ENCODE measurements at places on chromosomes 12 and 14.

DNA sequence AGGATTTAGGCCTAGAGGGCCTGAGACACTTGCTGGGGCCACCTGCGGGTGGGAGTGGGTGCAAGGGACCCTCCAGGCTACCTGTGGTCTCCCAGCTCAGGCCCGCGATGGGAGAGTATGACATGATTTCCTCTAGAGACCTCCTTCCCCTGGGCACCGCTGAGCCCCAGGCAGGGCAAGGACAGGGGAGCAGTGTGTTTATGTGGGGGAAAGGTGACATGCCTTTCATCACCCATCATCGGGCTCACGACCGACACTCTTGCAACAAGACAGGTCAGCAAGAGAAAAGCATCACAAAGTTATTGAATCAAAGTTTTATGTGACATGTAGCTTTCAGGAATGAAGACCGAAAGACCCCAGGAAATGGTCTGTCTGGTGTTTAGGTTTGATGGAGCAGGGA is 19.9 kb downstream of the SH2B3 start:
- no peak for DNase-seq

DNA sequence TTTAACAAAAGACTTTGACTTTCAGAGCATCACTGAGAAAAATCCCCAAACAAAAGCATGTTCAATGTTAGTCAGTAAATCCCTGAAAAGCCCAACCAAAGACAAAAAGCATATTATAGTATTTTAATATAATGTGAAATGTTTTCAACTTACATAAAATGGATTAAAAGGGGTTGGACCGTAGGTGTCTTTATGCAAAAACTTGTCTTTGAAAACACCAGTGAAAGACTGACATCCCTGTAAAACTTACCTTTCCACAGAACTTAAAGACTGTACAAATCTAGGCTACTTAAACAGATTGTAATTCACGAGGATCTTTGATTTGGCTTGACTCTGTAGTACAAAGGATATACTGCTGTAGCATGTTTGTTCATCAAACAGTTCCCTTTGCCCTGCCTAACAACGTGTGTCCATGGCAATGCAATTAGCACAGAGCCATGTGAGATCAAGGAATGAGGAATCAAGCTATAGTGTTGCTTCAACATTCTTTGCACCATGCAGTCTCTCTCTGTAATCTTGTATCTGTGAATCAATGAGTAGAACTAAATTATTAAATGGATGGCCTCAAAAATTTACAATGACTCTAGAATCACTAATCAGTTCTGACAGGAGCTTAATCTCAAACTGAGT is 138.5 kb upstream of the SYT1 start:
- no peak for DNase-seq

DNA sequence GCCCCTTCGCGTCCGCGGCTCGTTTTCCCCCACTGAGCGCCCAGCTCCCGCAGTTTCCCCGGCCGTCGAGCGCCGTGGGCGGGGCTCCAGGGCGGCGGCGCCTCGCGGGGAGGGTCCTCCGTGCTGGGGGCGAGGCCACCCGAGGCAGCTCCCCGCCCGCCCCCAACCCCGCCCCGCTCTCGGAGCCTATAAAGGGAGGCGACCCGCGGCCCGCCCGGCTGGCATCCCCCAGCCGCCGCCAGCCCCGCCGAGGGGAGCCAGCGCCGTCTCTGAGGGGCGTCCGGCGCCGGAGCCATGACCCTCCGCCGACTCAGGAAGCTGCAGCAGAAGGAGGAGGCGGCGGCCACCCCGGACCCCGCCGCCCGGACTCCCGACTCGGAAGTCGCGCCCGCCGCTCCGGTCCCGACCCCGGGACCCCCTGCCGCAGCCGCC is at the start of gene TAMALIN:
Gene TAMALIN, plus strand, starts transcription at position 221 of the 432 bp plus-strand sequence. Its CDS starts 74 bp downstream, at position 295.
- peak; percentile 87 for DNase-seq

DNA sequence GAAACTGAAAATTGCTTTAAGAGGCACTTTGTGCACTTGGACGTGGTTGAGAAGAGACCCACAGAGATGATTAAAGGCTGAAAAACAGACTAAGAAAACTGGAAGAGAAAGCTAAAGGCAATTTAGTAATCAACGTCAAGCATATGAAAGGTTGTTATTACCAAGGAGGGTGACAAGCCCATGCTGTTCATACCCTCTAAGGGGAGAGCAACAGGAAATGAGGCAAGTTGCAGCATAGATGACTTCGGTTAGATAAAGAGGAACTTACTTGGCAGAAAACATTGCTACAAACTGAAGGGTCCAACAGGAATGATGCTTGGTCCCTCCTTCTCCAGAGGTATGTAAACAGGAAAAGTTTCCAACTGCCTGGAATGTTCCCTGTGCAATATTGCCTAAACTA is 107.8 kb downstream of the DUSP6 start:
- peak; percentile 4 for DNase-seq

- no peak for DNase-seq
Observed at GRCh38 chr12:60101715-60102114, 505.9 kb downstream of the SLC16A7 start.

- DNase-seq: no peak
Observed at GRCh38 chr14:24062216-24062980, 9.0 kb upstream of the CPNE6 start.

- DNase-seq: no peak
Observed at GRCh38 chr14:104877806-104878550, 12.9 kb downstream of the CEP170B start.

GRCh38 chr14:38629412-38629811 is 373.5 kb upstream of the CLEC14A start:
- DNase-seq: no peak

DNA sequence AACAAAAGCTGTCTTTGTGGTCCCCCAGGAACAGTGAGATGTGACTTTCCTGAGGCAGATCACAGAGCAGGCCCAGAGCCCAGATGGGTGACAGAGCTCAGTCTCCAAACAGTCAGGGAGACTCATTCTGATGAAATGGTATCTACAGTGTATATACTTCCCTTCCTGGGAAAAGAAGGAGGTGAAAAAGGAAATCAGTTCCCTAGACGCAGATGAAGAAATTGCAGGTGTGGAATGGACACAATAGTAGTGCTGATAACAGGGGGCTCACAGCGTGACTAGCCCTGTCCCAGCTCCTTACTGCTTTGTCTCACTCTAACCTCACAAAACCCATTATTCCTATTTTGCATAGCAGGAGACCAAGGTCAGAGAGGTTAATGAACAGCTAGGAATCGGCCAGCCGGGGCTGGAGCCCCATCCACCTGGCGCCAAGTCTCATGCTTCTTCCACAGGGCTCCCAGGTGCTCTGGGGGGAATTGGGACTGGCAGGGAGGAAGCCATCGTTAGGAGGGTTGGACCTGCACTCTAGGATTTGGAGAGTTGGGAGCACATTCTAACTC is 11.9 kb downstream of the KCNH3 start:
- no peak for DNase-seq

- no peak for DNase-seq
Observed at GRCh38 chr14:79551523-79551922, 659.8 kb downstream of the DIO2 start.

DNA sequence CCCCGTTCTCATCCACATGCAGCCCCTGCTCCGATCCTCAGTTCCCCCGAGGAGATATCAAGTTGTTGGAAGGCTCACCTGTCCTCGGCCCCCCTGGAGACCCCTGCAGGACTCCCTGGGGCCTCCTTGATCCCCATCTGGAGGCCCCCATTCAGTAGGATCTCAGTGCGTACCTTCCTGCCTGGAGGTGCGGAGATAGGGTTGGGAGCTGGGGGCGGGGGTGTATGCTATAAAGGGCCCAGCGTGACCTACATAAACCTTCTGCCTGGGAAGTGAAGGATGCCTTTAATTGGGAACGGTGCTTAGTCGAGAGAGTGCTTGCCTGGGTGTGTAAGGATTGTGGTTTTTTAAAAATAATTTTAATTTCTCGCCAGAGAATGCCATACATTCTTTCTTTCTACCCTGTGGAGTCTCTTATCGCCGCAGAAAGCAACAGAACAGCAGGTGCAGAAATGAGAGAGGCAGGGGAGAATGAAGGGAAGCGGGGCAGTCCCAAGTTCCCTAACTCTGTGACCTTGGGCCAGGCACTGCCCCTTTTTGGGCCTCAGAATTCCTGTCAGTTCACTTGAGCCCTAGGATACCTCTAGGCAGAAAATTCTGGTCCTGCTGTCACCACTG is 153.7 kb downstream of the TSPAN9 start:
- no peak for DNase-seq

- no peak for DNase-seq
Observed at GRCh38 chr12:6061660-6062059, 62.8 kb downstream of the VWF start.

- no peak for DNase-seq
Observed at GRCh38 chr14:70971560-70971959, 64.3 kb downstream of the PCNX1 start.

DNA sequence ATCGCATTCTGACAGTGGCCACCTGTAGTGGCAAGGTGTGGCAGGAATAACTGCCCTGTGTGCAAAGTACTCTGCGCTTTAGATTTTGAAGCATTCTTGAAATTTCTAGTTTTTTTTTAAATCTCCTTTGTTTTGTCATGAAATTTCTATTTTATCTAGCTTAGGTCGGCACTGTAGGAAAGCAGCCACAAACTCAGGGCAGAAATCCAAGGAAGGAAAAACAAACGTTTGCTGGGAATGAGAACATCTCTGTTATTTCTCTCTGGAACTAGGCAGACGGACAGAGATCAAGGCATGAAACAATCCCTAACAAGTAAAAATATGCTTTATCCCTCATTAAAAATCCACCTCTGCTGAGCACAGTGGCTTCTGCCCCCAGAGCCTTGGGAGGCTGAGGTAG is 1.3 kb upstream of the NR2C1 start:
- DNase-seq: no peak

GRCh38 chr12:120905856-120906384 is 1.8 kb upstream of the SPPL3 start:
- DNase-seq: no peak

DNA sequence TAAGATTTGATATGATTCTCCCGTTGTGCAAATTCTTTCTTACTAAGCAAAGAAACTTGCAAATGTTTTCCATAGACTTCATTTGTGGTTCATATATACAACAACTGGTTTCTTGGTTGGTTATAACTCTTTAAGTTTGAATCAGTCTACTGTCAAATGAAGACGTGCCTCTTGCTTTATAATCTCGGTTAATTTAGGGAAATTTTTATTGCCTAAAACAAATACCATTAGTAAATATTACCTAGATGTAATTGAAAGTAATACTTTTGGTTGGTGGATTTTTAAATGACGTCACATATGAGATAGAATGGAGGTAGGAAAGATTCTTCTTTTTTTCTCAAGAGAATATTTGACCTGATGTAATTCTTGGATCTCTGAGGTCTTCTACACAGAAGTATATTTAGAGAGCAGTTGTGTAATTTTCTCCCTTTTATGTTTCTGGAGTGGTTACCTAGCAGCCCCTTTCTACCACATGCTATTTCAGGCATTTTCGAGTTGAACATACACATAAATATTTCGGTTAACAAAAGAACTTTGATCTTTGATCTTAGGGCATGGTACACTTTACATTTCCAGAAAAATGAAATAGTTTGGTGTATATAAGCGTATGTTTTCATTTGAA is 1.7 kb downstream of the ATF7IP start:
- peak; percentile 66 for DNase-seq

DNA sequence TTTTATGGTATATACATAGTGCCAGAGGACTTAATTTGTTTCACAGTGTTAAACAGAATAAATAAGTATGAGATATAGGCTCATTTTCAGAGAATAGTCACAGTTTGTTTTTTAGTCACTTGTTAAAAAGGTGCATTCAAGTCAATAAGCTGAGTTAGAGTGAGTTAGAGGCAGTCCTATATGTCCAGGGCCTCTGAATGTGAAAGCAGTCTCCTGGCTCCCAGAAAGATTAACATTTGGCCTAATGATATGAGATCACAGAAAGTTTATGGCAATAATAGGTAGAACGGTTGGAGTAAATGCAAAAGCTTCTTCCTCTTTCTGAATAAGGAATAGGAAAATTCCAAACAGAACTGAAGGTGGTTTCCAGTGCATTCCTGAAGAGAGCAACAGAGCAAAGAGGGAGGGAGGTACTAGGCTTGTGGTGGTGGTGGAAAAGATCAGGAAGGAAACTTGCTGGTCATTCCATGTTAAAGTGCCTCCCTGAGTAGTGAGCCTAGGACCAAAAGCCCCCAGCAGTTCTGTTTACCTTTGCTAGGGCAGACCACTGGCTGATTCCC is 54.4 kb downstream of the SLC38A4 start:
- no peak for DNase-seq

DNA sequence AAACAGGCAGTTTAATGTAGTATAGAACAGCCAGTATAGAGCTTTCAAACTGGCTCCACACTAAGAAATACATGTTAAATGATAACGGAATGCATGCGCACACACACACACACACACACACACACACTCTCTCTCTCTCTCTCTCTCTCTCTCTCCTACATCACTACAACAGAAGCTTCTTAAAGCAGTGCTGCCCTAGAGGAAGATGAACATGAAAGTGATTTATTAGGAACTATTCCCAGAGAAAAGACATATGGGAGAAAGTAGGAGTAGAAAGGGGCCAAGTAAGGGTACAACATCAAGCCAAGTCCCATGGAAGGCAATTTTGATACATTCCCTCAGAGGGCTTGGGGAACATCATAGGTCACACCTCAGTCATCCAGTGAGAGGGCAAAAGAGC is 16.4 kb upstream of the DHRS4 start:
- DNase-seq: no peak

DNA sequence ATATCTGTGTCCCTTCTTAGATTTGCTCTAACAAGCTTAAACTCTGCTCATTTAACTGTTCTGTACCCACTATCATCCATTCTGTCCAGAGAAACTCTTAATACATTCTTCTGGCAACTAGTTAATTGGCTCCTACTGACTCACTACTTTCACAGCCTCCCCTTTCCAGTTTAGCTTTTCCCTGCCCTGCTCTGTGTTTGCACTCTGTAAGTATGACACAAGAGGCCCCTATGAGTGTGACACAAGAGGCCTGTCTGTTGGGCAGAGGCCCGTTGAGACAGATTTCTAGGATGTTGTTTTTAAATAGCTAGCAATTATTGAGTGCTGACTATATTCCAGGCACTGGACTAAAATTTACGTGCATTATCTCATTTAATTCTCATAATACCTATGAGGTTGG is 246.0 kb upstream of the DAAM1 start:
- no peak for DNase-seq

- DNase-seq: peak; percentile 85
Observed at GRCh38 chr14:93906341-93907329, 20.5 kb upstream of the FAM181A start.

DNA sequence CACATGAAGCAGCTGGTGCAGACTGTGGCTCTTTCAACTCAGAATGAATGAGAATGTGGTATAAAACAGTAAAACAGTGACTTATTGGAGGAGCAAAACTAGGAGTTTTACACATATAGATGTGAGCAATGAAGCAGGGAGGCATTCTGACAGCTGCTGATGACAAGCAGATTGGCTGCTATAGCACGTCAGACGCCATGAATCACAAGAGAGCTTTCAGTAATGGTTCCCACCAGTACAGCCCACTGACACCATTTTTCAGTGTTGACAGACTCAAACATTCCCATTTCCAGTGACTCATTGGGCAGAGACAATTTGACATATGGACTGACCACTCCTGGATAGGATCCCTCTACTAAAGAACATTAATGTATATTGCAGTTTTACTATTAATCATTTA is 24.6 kb upstream of the FSCB start:
- DNase-seq: no peak

All from GM13977 (cell line).